ENCODE measurements at places on chromosomes 6 and 20.

- DNase-seq: no peak
Measured at GRCh38 chr6:86966271-86966670, 28.9 kb downstream of the HTR1E start.

GRCh38 chr20:37584238-37584807, 56.6 kb upstream of the BLCAP start:
- DNase-seq: no peak

- DNase-seq: peak; percentile 55
Measured at GRCh38 chr6:2841264-2842138, at the start of gene SERPINB1. TSS of gene SERPINB1 (minus strand) at chr6:2841863. CDS start at chr6:2840586, 1,277 bp downstream.

DNA sequence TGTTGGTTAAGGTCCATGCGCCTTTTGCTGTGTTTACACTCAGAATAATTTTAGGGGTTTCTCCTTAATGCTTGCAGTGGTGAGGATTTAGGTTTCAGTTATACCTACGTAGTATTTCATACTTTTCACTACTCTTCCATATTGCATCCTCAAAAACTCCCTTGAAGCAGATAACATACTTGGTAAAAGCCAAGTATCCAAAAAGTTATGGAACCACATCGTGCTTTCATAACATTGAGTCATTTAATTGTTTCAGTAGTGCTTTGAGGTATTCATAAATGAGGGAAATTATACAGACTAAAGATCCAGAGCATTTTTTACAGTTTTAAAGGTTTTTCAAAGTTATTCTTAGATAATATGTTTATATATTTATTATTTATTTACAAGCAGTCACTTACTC, 4.0 kb upstream of the ATXN1 start:
- DNase-seq: no peak

- no peak for DNase-seq
Measured at GRCh38 chr20:16709017-16709416, 20.8 kb upstream of the SNRPB2 start.

- DNase-seq: no peak
Measured at GRCh38 chr6:1679031-1679687, 69.4 kb downstream of the FOXC1 start.

GRCh38 chr20:3334156-3334943, 73.1 kb downstream of the DNAAF9 start:
- DNase-seq: no peak

- no peak for DNase-seq
Measured at GRCh38 chr6:21996425-21997118, 300.3 kb downstream of the PRL start.

- DNase-seq: no peak
Measured at GRCh38 chr6:135842618-135843392, 8.7 kb upstream of the PDE7B start.

DNA sequence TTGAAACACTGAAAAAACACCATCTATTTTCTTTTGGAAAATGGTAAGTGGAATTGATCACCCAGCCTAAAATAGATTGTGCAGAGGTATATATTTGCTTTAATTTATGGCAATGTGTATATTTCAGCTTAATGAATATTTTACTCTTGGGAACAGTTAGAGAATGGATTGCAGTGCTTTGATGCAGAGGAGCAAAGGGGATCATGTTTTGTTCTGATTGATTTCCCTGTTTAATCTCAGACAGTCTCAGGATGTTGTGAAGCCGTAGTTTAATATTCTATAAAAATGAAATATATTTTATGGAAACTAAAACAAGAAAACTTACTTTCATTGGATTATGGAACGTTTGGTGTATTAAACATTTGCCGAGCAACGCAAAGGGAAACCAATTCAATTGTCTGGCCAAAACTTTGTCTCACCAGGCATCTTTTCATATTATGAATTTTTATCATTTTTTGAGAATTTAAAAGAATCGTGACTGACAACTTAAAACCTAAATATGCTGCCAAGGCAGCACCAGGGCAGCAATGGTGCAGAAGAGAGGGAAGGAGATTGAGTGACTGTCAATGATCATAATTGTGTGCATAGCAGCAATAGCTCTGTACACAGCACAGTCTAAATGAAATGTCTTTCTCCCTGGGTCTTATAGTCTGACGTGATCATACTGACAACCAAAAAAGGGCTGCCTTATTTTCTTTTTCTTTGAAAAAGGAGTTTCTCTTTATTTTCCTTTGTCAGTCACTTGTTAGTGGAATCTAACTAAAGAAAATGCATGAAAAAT, 105.5 kb upstream of the EPHA7 start:
- DNase-seq: no peak

- no peak for DNase-seq
Measured at GRCh38 chr6:108476847-108477430, 83.8 kb upstream of the FOXO3 start.

GRCh38 chr20:3738111-3739053, 5.9 kb downstream of the HSPA12B start:
- no peak for DNase-seq

DNA sequence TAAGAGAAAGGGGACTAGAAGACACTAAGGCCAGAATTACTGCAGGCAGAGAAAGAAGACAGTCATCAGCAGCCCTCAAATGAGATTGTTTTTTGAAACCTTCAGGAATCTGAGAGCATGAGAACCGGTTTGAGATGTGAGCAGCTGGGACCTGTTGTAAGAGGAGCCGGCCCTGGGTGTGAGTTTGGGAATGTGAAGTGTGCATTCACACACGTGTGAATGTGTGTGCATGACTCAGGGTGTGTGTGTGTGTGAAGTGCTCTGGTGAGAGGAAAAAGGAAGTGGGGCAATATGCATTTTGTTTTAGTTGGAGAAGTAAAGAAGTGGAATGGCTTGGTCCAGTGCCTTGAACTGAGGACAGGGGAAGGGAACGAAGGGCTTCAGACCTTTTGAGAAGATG, 4.3 kb downstream of the SCUBE3 start:
- DNase-seq: no peak

DNA sequence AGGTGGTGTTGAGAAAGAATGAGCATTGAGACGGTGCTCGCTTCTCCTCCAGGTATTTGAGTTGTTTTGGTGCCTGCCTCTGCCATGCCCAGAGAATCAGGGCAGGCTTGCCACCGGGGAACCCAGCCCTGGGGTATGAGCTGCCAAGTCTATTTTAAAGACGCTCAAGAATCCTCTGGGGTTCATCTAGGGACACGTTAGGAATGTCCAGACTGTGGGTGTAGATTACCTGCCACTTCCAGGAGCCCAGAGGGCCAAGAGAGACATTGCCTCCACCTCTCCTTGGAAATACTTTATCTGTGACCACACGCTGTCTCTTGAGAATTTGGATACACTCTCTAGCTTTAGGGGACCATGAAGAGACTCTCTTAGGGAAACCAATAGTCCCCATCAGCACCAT, 28.3 kb downstream of the SAYSD1 start:
- DNase-seq: no peak

- DNase-seq: no peak
Measured at GRCh38 chr6:53975941-53976615, 135.2 kb upstream of the MLIP start.

- no peak for DNase-seq
Measured at GRCh38 chr20:21944227-21944626, 238.8 kb downstream of the PAX1 start.

DNA sequence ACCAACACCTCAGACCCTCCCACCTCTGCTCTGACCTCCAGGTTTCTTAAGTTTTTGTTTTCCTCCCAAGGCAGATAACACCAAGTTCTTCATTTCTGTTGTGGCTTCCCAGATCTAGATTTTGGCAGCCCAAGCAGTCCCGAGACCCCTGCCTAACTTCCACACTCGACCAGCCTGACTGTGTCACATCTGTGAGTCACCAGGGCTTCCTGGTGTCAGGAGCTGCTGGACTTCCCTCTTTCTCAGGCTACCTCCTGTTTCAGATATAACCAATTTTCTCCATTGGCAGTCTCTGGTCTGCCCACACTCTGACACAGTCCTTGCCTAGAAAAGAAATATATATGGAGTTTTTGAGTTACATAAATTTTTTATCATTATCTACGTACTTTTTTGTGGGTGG, 46.1 kb upstream of the CCN6 start:
- DNase-seq: no peak

GRCh38 chr6:19866985-19867627, 29.9 kb downstream of the ID4 start:
- DNase-seq: no peak

DNA sequence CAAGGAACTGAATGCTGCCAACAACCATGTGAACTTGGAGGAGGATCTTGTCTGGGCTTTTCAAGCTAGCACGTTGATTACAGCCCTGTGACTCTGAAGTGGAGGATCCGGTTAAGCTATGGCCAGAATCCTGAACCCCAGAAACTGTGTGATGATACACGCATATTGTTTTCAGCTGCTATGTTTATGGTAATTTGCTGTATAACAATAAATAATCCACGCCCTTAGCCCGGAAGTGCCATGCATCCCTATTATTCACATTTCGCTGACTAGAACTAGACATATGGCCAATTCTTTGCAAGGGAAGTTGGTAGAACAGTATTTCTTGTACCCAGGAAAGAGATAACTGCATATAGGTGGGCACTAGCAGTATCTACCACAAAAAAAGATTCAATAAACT, 510.8 kb upstream of the BTBD3 start:
- DNase-seq: no peak

DNA sequence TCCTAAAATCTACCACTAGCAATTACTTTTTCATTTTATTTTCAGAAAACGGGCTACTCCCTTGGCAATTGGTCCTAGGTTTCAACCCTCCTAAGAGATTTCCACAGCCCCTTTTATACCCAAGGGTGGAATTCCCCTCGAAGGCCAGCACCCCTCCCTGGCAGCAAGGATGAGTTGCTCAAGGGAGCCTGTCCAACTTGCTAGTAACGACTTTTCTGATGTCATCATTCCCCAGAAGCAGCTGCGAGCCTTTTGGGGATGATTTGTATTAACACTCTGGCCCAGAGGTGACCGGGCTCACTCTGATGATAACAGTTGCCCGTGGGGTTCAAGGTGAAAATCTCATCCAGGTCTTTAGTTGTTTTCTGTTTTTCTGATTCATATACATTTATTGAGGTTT, 30.7 kb upstream of the NAA20 start:
- DNase-seq: no peak
